Activated CD4-positive, CD25-positive, alpha-beta regulatory T cell (primary cell): ENCODE measurements at places on chromosomes 13 and 19.

DNA sequence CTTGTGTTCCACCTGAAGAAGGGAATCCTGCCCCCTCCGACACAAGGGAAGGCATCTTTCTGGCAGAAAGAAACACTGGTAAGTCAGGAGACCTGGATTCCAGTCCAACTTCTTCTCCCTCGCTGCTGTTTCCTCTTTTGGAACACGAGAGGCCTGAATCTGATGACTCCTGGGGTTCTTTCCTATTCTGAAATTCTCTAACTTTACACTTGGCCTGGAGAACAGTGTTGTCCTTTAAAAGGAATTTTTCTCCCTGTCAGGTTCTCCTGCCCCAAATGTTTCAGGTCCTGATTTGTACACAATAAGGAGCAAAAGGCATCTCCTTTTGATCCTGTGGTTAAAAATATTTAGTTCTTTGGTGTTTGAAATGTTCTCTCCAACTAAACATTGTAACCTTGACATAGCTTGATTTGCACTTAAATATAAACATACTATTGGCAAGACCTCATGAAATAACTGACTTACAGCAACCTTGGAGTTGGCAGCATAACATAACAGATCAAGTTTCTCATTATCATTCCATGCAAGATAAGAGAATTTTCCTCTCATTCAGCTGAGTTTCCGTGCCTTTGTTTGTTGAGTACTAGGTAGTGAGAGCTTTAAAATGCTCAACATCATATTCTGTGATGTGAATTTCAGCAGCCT is 244.8 kb downstream of the COG6 start:
- DNase-seq: no peak

DNA sequence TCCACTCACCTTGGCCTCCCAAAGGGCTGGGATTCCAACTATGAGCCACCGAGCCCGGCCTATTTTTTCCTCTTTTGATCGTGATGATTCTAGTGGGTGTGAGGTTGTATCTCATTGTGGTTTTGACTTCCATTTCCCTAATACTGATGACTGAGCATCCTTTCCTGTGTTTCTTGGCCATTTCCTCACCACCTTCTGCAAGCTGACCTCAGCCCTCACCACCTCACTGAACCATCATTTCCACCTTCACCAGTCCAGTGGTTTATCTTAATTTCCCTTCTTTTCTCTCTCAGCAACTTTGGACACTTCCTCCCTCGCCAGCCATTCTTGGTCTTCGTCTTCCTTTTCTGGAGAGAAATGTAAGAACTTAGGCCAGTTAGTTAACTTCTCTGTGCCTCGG is 13.0 kb upstream of the BICRA start:
- DNase-seq: no peak

- no peak for DNase-seq
Observed at GRCh38 chr19:21585281-21585890, 80.0 kb downstream of the ZNF429 start.

DNA sequence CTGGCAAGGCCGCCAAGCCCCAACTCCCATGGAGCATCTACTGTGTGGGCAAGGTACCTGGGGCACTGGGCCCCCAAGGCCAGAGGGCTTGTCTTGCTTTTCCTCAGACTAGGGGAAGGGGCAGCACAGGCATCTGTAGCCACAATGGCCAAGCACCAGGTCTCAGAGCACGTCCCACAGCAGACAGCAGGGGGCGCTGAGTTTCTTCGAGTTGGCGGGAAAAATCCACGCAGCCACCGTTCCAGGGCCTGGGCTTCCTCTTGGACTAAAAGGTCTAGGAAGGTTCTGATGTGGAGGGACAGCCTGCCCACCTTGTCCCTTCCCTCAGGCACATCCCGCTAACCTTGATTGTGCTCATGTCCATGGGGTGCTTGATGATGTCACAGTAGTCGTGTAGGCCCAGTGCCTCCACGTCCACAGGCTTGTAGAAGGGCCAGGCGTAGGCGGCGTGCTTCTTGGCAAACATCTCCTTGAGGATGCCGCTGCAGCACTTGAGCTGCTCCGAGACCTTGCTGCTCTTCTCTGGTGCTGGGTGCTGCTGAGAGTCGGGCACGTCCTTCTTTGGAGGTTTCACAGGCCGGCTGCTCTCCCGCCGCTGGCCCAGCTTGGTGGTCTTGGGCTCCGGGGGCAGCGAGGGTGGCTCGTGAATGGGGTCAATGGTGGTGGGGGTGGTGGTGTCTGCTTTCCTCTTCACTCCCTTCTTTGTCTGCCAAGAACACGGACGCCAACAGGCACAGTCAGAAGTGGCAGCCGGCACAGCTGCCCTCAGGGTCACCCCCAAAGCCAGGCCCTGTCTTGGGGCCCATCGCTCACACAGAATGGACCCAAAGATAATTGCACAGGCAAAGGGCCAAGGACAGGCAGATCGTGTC is 32.0 kb upstream of the EPHX3 start:
- DNase-seq: peak; percentile 41

DNA sequence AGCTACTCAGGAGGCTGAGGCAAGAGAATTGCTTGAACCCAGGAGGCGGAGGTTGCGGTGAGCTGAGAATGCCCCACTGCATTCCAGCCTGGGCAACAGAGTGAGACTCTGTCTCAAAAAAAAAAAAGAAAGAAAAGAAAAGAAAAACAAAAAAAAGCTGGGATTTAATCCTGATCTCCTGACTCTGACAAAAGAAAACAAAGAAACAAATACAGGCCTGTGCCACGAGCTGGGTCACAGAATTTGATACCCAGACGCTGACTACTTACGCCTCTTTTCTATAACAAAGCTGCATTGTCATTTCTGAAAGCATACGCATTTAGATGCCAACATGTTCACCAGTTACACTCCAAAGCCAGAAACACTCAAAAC is 18.2 kb upstream of the GTF2F2 start:
- no peak for DNase-seq

- DNase-seq: peak; percentile 21
Observed at GRCh38 chr19:43776286-43776685, 4.5 kb downstream of the KCNN4 start.

- DNase-seq: no peak
Observed at GRCh38 chr13:113061271-113061625, 44.3 kb upstream of the F7 start.

DNA sequence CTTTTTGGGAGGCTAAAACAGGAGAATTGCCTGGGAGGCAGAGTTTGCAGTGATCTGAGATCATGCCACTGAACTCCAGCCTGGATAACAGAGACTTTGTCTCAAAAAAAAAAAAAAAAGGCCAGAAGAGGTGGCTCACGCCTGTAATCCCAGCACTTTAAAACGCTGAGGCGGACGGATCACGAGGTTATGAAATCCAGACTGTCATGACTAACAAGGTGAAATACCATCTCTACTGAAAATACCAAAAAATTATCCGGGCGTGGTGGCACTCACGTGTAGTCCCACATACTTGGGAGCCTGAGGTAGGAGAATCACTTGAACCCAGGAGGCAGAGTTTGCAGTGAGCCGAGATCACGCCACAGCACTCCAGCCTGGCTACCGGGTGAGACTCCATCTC is 39.9 kb downstream of the ZNF611 start:
- no peak for DNase-seq

DNA sequence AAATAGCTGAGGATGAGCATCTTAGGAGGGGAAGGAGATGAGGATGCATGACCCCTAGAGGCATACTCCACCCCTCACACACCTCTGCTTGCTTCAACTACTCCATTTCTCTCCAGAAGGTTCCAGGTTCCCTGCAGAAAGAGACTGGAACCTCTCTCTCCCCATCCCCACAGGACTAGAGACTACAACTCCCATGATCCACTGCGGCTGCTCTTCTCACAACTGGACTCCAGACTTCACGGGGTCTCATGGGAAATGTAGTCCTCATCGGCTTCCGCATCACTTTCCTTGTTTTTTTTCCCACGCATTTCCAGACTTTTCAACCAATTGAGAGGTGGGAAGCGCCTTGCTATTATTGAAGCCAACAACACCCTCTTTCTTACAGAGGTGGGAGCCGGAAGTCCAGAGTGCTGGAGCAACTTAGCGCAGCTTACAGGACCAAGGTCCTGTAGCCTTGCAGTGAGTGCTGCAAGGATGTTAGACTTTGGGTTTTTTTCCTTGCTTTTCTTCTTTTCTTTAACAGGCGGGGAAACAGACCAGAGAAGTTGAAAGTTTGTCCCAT is 13.9 kb upstream of the CACNG6 start:
- peak; percentile 33 for DNase-seq

DNA sequence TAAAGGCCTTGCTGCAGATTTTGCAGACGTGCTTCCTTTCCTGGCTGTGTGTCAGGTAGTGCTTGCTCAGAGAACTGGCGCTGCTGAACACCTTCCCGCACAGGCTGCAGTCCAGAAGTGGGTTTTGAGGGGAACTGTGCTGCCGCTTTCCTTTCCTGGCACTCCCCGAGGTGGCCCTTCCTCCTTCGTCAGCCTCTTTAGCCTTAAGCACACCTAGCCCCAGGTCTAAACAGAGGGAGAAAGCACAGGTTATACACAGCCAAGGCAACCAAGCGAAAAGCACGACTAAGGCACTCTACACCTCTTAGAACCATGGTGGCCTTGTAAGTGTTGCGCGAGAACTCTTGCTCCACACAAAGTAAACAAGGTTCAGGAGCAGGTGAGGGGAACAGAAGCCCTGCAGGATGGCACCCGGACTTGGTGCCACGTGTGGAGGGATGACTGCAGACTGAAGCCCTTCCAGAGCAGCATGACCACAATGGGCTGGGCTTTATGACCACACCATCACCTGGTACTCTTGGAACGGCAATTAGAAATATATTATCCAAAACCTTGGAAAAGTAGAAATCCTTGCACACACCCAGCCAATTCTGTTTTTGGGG is 23.6 kb downstream of the ZNF541 start:
- no peak for DNase-seq

DNA sequence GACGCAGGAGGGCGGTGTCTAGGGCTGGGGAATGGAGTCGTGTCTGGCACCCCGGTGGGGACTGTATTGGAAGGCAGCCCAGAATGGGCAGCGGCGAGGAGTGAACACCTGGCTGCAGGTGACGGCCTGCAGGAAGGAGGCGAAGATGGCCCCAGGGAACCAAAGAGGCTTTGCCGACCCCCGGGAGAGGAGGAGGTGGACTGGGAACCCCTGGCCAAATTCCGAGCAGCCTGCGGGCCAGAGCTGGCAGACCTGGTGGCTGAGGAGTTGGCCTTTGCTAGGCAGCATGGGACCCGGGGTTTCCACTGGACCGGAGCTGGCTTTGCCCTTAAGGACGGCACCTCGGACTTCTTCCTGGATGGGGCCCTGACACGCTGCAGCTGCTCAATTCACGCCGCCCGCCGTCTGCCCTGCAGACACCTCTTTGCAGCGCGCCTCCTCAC is 25.9 kb downstream of the ZSWIM9 start:
- no peak for DNase-seq
